Stimulated activated CD4-positive, alpha-beta T cell treated with anti-CD3 and anti-CD28 coated beads, Interleukin-4, amount 100 ng/mL, for 1 hour (primary cell): ENCODE measurements at places on chromosomes 7 and 10.

- no peak for DNase-seq
Observed at GRCh38 chr10:90930070-90930837, 9.4 kb upstream of the ANKRD1 start.

GRCh38 chr10:1560535-1561192, 176.7 kb downstream of the ADARB2 start:
- no peak for DNase-seq

DNA sequence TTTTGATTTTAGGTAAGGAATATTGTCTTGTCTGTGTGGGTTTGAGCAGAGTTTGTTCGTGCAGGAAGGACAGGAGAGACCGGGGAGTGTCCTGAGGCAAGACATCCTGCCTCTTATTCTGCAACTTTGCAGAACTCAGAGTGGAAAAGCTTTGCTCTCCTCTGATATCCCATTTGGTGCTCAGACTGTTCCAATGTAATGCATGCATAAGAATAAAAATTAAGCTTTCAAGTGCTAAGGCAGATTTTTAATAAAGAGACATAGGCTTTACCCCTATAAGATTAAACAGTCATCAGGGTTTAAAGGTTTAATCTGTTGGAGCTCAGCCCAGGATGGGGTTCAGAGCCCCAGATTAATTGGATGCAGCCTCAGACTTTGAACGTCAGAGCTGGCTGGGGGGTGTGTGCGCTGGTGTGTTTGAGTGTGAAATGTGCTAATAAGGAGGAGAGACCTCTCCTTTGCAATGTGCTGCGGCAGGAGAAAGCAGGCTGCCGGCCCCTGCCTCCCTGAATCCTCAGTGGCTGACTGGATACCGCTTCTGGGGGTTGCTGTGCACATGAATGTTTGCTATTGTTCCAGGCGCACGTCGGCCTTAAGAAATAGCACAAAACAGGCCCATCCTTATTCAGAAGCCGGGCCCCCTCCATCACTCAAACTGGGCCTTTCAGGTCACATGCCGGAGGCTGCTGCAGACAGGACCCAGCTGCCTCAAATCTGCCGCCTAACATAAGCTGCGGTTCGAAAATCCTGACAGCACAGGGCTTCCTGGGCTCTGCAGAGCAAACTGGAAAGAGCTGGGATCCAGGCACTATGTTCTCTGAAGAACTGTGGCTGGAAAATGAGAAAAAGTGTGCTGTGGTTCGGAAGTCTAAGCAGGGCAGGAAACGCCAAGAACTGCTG, 84.1 kb upstream of the PRR15 start:
- no peak for DNase-seq

DNA sequence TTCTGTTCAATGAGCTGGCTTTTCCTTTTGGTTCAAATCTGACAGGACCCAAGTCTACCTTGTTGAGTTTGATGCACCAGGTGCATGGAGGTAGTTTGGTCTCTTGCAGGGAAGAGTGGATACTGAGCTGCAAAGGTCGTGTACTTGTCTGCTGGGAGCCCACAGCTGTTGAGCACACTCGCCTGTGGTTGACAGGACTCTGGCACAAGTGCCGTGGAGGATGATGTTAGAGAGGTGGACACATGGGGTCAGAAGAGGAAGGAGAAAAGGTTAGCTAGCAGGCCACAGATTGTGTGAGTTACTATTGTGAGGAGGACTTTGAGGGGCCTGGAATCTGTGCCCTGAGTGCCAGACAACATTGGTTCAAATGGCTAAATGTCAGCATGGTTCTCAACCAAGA, 197.3 kb downstream of the CREB5 start:
- no peak for DNase-seq
